ENCODE measurements at places on chromosomes 12 and 14.

GRCh38 chr12:46470036-46470627, 97.6 kb upstream of the SLC38A2 start:
- DNase-seq = no peak

DNA sequence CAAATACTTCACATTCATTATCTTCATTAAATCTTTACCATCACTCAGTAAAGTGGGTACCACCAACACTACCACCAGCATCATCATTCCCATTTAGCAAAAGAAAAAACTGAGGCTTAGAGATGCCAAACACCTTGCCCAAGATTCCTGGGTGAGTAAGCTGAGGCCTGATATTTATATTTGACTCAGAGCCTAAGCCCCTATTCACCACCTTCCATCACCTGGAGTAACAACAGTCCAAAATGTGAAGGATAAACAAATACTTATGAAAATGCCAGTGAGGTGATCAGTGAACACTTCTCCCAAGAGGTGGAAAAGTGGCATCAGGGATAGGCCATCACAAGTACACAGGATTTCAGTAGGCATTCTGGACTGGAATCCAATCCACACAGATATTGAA, 3.7 kb downstream of the SLC38A1 start:
- DNase-seq = no peak

- no peak for DNase-seq
Measured at GRCh38 chr12:31796270-31796951, 67.6 kb upstream of the AMN1 start.

DNA sequence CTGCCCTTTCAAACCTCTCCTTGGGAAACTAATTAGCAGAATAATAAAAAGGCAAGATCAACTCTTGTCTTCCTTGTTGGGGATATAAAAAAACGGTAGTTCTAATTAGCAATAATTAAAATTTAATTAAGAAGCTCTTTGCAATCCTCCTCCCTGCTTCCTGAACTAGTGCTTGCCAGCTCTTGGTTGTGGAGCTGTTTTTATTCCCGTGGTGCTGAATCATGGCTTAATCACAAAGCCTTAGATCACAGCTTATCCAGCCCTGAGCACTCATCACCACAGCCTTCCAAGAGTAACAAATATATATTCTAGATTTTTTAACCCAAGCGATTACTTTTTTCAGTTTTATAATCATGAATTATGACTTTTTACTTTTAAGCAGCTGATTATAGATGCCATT, 63.2 kb upstream of the INSM2 start:
- DNase-seq = no peak

- no peak for DNase-seq
Measured at GRCh38 chr12:93918262-93918661, 230.1 kb upstream of the PLXNC1 start.

DNA sequence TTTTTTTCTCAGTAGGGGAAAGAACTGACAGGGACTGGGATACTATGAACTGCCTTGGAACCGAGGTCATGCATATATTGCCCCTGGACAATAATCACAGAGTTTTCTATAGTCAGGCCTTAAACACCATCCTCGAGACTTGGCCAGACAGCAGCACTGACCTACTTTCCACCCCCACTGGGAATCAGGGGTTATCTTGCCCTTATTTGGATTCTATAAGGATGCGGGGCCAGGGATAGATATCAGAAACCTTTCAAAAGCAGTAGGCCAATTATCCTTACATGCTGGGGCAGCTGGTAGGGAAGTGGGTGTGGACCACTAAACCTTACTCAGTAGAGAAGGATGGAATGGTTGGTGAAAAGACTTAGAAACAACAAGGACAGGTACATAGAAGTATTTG, 2.0 kb downstream of the ZNF219 start:
- no peak for DNase-seq

DNA sequence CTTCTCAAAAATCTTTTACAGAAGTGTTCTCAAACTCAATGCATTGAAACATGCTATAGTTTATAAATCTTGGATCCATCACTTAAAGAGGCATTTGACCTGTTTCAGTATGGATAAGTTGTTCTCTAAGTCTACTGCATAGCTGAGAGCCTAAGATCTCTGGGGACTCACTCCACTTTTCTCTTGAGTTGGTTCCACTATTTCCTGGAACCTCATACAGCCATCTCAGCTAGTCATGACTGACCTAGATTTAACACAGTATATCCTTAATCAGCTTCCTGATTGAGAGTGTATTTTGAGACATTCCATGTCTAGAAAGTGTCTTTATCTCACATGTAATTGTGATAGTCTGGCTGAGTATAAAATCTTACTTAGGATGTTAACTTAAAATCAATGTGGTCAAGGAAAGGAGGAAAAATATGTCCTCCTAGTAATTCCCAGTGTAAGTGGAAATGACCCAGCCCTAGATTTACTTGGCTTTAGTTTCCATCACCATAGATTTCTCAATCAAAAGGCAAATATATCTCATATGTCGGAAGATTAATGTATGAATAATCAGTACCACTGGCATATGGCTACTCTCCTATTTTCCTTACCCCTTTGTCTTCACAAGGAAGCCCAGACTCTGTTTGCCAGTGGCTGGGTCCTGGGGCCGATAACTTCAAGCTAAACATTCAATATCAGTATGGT, 61.9 kb downstream of the KICS2 start:
- DNase-seq = no peak

- no peak for DNase-seq
Measured at GRCh38 chr12:114636723-114637480, 47.1 kb downstream of the TBX3 start.

- peak; percentile 35 for DNase-seq
Measured at GRCh38 chr12:7645395-7646177, 20.1 kb downstream of the APOBEC1 start.

DNA sequence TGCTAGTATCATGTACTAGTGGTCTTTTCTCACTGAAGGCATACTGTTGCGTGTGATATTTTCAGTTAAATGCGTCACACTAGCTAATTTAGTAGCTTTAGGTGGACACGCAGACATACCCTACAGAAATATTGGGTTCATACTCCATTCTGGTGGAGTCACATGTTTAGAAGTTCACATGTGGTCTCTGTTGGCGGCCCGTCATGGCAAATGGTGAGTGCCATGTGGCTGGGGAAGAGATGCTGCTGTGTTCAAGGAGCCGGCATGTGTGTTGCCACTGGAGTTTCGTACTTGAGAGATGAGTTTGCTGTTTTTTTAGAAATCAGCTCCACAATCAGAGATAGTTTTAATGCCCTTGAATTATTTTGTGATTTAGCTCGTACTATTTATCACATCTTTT, 454.6 kb downstream of the PCNX1 start:
- DNase-seq = no peak

GRCh38 chr14:57575482-57575881, 81.8 kb upstream of the CCDC198 start:
- DNase-seq = no peak

DNA sequence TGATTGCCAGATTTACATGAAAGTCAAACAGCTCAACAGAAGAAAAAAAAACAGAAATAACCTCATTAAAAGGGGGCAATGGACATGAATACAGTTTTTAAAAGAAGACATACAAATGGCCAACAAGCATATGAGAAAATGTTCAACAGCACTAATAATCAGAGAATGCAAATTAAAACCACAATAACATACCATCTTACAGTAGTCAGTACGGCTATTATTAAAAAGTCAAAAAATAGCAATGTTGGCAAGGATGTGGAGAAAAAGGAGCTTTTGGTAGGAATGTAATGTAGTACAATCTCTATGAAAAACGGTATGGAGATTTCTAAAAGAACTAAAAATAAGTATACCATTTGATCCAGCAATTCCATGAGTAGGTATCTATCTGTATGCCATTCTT, 272.1 kb downstream of the CEP128 start:
- DNase-seq = no peak

GRCh38 chr12:26226629-26227360, 31.4 kb downstream of the SSPN start:
- DNase-seq = no peak

- no peak for DNase-seq
Measured at GRCh38 chr12:51897181-51897580, 9.3 kb downstream of the ANKRD33 start.

GRCh38 chr12:94938583-94938982, 64.9 kb downstream of the NDUFA12 start:
- no peak for DNase-seq

DNA sequence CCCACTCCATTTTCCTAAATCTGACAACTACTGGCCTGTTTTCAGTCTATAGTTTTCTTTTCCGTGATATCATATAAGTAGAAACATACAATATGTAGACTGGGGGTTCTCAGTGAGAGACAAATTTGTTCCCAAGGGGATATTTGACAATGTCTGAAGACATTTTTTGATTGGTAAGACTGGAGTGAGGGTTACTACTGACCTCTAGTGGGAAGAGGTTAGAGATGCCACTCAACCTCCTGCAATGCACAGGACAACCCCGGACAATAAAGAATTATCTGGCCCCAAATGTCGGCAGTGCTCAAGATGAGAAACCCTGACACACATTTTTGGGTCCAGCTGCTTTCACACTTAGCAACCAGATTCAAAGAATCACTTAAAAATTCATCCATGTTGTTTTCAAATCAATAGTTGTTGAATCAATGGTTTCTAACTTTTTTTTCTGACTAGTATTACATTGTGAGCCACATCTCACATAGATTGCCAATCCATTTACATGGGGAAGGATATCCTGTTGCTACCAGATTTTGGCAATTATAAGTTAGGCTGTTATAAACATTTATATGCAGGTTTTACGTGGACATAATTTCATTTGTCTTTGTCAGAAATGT, 307.1 kb downstream of the RPL10L start:
- peak; percentile 7 for DNase-seq

DNA sequence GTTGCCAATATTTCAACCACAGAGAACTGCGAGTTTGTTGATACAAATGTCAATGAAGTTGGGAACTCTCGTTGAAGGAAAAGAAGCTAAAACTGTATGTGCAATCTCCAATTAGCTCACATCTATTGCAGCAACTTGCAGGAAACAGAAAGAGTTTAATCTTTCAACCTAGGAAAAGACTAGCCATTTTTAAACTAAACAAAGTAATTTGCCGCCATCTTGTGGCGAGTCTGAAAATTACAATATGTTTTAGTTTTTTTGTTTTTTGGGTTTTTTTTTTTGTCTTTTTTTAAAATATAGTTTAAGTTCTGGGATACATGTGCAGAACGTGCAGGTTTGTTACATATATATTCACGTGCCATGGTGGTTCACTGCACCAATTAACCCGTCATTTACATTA, 131.2 kb upstream of the FOXG1 start:
- peak; percentile 38 for DNase-seq

DNA sequence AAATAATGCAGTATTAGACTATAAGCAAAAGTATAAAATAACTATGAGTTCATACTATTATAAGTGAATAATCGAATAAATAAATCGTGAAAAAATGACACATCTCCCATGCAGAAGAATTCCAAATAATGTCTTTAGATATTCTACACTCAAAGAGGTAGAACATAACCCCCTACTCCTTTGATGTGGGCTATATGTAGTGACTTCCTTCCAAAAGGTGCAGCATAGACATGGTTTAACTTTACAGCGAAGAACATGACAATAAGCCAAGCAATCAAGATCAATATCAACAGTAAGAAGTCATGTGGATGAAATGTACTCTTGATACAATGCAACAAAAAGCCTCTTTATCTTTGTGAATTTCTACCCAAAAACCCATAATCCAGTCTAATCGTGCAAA, 46.0 kb upstream of the HIF1A start:
- DNase-seq = no peak

DNA sequence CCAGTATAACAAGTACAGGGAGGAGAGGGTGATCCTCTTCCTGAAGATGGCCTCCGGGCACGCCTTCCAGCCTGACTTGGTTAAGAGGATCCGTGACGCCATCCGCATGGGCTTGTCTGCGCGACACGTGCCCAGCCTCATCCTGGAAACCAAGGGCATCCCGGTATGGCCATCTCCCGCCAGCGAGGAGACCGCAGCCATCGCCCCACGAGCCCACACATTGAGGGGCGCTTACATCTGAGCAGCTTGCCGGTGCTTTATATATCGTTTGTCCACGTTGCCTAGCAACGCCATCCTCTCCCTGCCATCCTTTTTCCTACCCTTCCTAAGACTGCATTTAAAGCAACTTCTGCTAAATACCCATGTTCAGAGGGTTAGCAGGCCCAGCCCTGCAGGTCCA, 71.5 kb downstream of the AACS start:
- no peak for DNase-seq

GRCh38 chr12:12376646-12377448, 20.0 kb downstream of the BORCS5 start:
- peak; percentile 78 for DNase-seq

DNA sequence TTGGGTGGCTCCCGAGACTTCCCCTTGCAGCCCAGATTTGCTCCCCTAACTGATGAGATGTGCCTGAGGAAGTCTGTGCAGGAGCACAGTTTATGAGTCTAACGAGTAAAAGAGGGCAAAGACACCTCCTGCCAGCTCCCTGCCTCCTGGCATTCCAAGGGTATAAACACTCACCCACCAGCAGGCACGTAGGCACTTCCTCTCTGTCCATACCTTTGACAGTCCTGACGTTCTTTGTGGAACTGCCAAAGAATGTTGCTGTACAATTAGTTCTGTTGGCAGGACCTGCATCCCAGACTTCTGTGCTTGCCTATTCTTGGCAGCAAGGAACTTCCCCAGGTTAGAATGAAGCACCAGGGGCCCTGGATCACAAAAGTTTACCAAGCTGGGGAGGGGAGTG, 889.3 kb downstream of the BCL11B start:
- DNase-seq = no peak

DNA sequence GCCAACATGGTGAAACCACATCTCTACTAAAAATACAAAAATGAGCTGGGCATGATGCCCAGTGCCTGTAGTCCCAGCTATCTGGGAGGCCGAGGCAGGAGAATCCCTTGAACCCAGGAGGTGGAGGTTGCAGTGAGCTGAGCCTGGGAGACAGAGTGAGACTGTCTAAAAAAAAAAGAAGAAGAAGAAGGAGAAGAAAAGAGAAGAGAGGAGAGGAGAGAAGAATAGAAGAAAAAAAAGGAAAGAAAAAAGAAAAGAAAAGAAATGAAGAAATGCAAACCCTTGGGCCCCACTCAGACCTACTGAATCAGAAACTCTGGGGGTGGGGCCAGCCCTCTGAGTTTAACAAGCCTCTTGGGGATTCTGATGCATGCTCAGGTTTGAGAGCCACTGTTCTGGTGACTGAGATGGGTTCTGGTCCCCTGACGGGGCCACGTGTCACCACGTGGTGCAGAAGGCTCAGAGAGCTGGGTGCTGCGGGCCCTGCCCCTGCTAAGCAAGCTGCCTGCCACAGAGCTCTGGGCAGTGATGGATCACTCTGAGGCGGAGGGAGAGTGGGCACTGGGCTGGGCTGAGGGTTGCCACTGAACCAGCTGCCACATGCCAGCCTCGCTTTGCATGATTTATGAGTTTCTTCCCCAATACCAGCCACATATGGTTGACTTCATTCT, 37.5 kb downstream of the ERH start:
- DNase-seq = no peak

Data from AML-193 (cell line).